ENCODE measurements at places on chromosomes 1 and 21.

DNA sequence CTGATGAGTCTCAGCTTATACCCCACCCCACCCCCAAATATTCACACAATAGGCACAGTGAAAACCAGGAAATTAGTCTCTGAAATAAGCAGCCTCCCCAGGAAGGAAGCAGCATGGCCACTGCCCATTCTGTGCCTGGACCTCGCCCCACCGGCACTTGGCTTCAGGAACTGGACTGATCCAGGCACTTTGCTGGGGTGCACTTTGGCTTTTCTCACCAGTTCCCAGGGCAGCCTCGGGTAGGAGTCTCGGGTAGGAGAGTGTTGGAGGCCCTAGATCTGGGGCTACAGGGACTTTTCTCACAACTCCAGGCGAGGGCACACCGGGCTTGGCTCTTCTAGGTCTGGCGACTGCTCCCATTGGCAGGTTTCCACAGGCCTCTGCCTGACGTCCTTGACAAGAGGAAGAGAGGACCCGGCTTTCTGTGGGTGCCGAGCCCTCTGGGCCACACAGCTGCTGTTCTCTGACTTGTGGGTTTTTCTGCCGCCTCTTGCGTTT is 18.7 kb downstream of the ADARB1 start:
- DNase-seq = no peak

GRCh38 chr1:205270764-205271163 is 43.0 kb downstream of the TMCC2 start:
- no peak for DNase-seq

- DNase-seq = no peak
Measured at GRCh38 chr1:119673171-119673940, 25.3 kb upstream of the ZNF697 start.

GRCh38 chr1:13728091-13728715 is 28.2 kb downstream of the PRDM2 start:
- DNase-seq = no peak

DNA sequence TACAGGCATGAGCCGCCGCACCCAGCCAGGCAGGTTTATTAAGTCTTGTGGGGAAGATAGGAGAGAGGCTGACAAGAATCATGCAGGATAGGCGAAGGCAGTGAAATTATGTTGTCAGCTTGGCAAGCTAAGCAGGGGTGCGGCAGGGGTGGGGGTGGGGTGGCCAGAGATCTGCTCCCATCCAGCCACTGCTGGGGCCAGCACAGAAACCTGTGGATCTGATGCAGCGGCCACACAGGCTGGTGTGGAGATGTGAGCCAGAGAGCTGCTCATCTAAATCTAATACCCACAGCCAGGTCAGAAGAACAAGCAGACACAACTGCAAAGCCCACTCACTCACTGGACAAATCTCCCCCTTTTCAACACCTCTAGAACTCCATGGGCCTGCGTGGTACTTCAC is 68.7 kb downstream of the KCTD3 start:
- no peak for DNase-seq

DNA sequence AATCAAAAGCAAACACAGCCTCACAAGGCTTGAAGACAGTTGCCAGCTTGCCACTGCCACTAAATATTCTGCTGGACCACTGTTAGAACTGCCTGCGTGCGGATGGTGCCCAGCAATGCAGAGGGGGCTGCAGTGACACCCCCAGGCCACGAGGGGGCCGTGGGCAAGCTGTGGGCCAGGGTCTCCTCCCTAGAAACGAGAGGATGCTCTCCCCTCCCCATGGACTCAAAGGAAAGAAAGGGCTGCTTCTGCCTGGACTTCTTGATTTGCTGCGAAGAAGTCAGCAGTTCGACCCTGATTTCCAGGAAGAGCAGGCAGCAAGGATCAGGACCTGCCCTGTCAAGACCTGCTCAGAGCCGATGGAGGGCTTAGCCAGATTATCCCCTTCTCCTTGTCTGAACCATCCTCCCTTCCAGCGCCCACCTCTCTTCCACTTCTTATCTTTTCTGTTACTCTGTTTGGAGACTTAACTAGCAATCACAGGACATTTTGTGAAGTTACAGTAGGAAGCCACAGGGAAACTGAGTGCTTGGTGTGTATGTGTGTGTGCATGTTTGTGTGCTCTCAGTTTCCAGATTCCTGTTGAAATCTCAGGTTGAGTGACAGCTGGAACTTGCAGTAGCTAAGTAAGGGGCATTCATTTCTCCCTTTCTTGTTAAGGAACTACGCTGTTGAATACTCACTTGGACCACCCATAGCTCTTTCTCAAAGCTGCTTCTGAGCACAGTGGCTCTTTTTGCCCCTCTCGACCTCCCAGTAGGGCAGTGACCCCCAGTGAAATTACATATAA is 2.7 kb downstream of the MAN1C1 start:
- DNase-seq = peak; percentile 65

GRCh38 chr1:162568802-162569201 is 7.3 kb downstream of the UAP1 start:
- DNase-seq = no peak

DNA sequence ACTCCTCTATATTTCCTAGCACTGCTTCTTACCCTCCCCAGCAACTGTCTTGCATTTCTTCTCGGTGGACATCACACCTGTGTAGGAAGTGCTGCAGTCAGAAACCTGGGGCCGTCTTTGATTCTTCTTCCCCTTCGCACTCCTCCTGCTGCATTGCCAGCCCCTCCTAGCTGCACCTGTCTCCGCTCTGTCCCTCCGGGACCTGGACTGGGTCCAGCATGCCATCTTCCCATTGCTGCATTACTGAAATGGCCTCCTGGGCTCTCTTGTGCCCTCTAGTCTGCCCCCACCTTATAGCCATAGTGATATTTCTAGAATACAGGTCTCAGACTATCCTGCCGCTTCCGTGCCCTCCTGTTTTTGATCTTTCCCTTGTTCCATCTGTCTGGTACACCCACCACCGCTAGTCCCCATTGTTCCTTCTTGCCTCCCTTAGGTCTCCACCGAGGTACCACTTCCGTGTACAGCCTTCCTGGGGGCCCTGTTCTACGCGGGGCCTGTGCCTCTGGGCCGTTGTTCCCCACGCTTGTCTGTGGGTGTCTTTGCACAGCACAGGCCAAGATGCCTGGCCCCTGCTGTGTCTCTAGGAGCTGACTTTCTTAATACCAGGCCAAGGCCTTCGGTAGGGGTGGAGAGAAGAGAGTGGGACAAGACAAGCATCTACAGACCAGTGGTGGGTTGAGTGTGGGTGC is 107.6 kb downstream of the GALNT2 start:
- DNase-seq = no peak

DNA sequence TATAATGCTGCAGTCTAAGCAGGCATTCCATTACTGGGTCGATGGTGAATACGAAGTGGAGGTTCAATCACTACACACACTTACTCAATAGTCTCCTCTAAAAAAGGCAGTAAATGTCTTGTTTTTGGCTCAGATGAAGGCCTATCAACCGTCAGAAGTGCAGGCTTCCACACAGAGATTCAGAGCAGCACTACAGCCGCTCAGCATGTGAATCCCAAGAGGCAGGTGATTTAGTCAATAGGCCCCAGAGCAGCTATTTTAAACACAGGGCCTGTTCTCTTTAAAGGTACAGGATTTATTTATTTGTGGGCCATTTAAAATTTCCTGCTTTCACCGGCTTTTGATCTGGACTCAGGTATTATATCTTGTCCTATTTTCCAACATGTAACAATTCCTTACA is 293.7 kb downstream of the RGS7 start:
- DNase-seq = no peak

DNA sequence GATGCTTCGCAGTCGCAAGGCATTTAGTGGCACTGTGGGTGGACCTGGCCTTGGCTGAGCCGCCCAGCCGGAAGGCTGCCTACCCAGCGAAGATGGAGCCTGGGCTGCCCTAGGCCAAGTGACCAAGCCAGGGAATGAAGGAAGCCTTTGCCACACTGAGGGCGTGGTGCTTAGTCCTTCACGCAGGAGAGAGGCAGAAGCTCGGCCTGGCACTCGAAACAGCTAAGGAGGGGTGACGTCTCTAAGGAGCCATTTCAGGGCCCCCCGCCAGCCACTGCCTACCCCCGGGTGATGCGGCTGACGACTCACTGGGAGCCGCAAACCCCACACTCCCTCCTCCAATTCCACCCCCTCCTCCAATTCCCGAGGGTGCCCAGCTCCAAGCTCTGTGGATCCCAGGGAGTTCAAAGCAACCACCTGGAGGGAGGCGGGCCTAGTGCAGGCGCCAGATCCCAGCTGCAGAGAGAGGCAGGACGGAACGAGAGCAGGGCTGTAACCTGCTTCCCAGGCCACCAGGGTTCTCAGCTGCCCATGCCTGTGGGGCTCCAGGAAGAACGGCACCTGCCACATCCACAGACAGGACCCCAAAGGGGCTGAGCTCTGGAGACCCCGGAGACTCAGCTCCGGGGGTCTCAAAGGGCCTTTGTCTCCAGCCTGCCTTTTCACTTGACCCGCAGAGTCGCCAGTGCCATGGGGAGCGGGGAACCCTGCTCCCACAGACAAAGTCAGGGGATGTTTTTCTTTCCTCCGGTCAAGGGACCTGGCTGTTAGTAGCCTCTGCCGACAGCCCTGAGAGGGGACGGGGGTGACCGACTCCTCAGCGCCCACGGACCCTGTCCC is 75.8 kb downstream of the ARHGEF16 start:
- DNase-seq = no peak

DNA sequence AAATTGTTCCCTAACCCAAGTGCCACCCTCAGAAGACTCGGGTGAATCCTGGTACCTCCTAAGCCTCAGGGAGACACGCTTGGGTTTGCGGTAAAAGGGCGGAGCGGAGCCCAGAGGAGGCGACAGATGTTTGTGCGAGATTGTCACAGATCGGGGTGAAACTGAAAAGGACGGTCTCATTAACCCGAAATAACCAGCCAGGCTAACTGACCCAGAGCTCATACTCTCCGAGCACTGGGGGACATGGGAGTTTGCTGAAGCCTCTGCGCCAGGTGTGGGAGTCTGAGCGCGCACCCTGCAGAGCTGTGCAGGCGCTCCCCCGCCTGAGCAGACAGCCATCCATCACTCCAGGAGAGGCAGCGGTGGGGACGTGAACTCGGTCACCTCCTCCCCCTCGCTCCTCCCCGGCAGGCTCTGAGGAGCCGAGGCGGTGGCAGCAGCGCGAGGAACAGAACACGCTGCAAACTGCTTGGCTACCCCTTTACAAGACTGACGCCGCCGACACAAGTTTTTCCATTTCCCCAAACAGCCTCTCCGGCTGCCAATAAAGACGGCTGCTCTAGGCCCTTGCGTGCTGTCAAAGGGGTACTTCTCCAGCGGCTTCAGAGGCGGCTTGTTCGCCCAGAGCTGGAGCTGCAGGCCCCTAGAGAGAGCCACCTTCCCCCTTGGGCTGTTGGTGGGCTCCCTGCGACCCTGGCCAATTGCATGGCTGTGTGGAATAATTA is 43.5 kb downstream of the RRAGC start:
- DNase-seq = no peak

DNA sequence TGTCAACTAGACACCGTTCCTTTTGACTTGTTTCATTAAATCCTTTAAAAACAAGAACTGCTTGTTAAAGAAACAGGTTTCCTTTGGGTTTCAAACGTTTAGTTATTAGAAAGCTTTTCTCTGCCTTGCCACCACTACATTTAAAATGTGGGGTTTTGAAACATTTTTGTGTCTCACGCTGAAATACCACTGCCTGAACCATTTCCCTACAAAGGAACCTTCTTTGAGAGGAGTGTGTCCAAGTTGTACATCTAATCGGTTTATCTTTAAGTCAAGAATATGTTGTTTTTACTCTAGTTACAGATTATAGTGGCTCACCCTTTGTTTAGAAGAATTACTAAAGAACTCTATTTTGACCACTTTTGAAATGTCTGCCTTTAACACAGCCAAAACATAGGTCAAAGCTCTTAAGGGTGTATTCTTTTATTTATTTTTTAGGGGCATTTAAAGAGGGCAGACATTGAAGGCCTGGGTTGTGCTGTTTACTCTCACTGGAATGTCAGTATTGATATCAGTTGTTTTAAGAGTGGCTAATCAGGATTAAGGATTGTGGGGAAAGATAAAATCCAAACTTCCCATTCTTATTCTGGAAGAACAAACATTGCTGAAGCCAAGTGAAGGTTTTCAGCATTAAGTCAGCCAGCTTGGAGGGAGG is 143.4 kb downstream of the GALNT2 start:
- DNase-seq = no peak

- no peak for DNase-seq
Measured at GRCh38 chr1:244435562-244436205, 16.0 kb downstream of the ADSS2 start.

DNA sequence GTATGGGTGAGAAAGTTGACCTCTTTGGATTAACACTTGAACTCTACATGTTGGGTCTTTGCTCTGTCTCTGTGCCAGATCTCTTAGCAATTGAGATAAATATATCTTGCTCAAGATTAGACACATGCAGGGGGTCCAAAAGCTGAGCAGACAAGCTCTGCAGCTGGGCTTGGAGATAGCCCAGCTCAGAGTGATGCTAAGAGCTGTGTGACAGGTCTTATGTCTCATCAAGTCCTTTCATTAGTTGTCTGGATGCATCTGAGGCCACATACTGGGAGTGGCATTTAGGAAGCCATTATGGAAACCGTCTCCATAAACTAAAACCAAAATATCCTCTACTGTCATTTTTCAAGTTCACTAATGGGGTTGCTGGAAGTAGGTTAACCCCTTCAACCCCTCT is 289.4 kb upstream of the DUSP10 start:
- no peak for DNase-seq

GRCh38 chr1:199161319-199161680 is 522.5 kb downstream of the PTPRC start:
- DNase-seq = no peak

DNA sequence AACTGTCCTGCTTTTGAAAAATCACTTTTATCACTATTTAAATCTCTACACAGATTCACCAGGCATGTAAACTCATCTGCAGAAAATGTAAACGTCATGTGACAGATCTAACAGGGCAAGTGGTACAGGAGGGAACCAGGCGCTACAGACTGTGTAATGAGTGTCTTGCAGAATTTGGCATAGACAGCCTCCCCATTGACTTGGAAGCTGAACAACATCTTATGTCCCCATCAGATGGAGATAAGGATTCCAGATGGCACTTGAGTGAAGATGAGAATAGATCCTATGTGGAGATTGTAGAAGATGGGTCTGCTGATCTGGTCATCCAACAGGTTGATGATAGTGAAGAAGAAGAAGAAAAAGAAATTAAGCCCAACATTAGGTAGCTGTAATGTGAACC is 50.3 kb downstream of the ZBTB8OS start:
- DNase-seq = no peak

DNA sequence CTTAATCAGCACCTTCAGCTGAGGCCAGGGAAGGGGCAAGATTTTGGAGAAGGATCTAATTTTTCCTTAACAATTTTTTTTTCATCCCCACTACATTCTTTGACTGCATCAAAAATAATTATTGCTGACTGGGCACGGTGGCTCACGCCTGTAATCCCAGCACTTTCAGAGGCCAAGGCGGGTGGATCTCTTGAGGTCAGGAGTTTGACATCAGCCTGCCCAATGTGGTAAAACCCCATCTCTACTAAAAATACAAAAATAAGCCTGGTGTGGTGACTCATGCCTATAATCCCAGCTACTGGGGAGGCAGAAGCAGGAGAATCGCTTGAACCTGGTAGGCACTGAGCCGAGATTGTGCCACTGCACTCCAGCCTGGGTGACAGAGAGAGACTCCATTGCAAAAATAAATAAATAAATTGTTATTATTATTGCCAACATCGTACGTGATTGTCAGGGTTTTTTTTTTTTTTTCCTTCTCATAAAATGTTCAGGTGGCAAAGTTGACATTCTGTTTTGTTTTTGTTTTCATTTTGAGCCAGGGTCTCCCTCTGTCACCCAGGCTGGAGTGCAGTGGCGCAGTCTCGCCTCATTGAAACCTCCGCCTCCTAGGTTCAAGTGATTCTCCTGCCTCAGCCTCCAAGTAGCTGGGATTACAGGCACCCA is 37.3 kb upstream of the MORC3 start:
- no peak for DNase-seq

- no peak for DNase-seq
Measured at GRCh38 chr1:20771780-20772179, 15.3 kb downstream of the HP1BP3 start.

- no peak for DNase-seq
Measured at GRCh38 chr1:94654459-94654858, 112.9 kb upstream of the F3 start.

Data from CD4-positive, alpha-beta T cell treated with Interleukin-12 subunit alpha and Interleukin-12 subunit beta, for 1 hour (primary cell).